ENCODE measurements at places on chromosomes 12 and 14. TPM values are rescaled to one million over a fixed set of nuclear protein-coding genes. Genes with fewer than 3 reads are reported as not detected.

Gene ARHGAP5
- total RNA-seq = 127 TPM

Gene RERG
- total RNA-seq = not detected

Gene CACNA1C
- 1.5 TPM for total RNA-seq

Gene GLIPR1L1
- not detected for total RNA-seq

Gene EXOC3L4
- total RNA-seq = not detected

Gene TMPRSS12
- total RNA-seq = not detected

Gene GDF3
- total RNA-seq = not detected

Gene FKBP4
- 63.2 TPM for total RNA-seq

GRCh38 chr14:20982646-20983369 lies 7.0 kb upstream of the METTL17 start:
- H3K36me3 ChIP-seq = no peaks in the 10 kb centered on the region
- H3K27ac ChIP-seq = no peak overlapping the region
- no peak overlapping the region for H3K4me3 ChIP-seq
- H3K27me3 ChIP-seq = no peaks in the 10 kb centered on the region
- peaks cover 12% of the 10 kb centered on the region for H3K4me1 ChIP-seq

- H3K4me1 ChIP-seq = peaks cover 21% of the 10 kb centered on the region
- H3K36me3 ChIP-seq = no peaks in the 10 kb centered on the region
- peak; percentile 94 for DNase-seq
- no peaks in the 10 kb centered on the region for H3K27me3 ChIP-seq
These were observed 149.7 kb upstream of the ARHGAP5 start for GRCh38 chr14:31927348-31927832.

GRCh38 chr12:263574-263973 lies 938 bp upstream of the SLC6A13 start:
- no peak overlapping the region for H3K27ac ChIP-seq
- peaks cover 12% of the 10 kb centered on the region for H3K4me1 ChIP-seq
- peak; percentile 42 for DNase-seq
- H3K4me3 ChIP-seq = no peak overlapping the region
- H3K36me3 ChIP-seq = no peaks in the 10 kb centered on the region

GRCh38 chr14:38404100-38404541 lies 148.2 kb upstream of the CLEC14A start:
- no peaks in the 10 kb centered on the region for H3K27me3 ChIP-seq
- peak overlapping the region; percentile 6 for H3K4me3 ChIP-seq
- peak overlapping the region; percentile 72 for H3K27ac ChIP-seq
- peak; percentile 88 for DNase-seq

GRCh38 chr14:91284791-91285548 lies 40.5 kb upstream of the GPR68 start:
- DNase-seq = no peak
- H3K36me3 ChIP-seq = no peaks in the 10 kb centered on the region
- H3K4me1 ChIP-seq = peaks cover 9% of the 10 kb centered on the region

DNA sequence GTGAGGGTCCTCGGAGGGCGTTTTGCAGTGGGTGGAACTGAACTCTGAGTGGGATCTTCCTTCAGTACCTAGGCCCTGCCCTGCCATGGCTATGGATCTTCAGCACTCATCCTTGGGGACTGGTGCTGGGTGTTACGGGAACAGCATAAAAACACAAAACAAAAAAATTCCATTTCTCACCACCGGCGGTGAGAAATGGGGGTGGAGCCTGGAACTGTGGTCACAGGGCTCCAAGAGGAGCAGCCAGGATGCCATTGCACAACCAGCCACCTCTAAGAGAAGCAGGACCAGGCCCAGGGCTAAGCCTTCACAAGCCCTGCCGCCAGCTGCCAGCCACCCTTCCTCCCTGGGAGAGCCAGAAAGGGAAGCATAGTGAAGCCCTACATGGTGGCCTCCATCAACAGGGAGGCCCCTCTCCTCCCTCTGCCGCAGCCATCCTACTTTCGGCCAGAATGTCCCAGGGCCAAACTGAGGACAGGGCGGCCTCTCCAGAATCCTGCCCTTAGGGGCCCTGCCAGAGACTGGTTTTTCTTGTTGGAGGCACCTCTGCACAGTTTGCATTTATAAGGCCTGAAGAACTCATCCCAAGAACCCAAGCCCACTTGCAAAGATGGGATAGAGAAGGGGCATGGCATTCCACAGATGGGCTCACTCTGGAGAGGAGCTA lies 76.5 kb downstream of the VCPKMT start:
- H3K36me3 ChIP-seq = no peaks in the 10 kb centered on the region
- H3K4me3 ChIP-seq = no peak overlapping the region
- H3K27me3 ChIP-seq = no peaks in the 10 kb centered on the region
- DNase-seq = peak; percentile 57
- H3K4me1 ChIP-seq = peaks cover 43% of the 10 kb centered on the region

- DNase-seq = no peak
- H3K27me3 ChIP-seq = no peaks in the 10 kb centered on the region
- no peak overlapping the region for H3K4me3 ChIP-seq
- no peaks in the 10 kb centered on the region for H3K4me1 ChIP-seq
- H3K36me3 ChIP-seq = no peaks in the 10 kb centered on the region
- no peak overlapping the region for H3K27ac ChIP-seq
These were observed 62.1 kb upstream of the PLEKHG7 start for GRCh38 chr12:92640691-92641090.

GRCh38 chr12:50612882-50613281 lies 108.1 kb downstream of the DIP2B start:
- no peak overlapping the region for H3K27ac ChIP-seq
- H3K36me3 ChIP-seq = no peaks in the 10 kb centered on the region
- no peaks in the 10 kb centered on the region for H3K27me3 ChIP-seq
- DNase-seq = no peak
- H3K4me3 ChIP-seq = no peak overlapping the region

- H3K27me3 ChIP-seq = no peaks in the 10 kb centered on the region
- no peak for DNase-seq
- no peak overlapping the region for H3K27ac ChIP-seq
- peaks cover 19% of the 10 kb centered on the region for H3K36me3 ChIP-seq
These were observed 38.8 kb downstream of the FBXO21 start for GRCh38 chr12:117151403-117152031.

GRCh38 chr12:46005151-46005797 lies 14.9 kb upstream of the SCAF11 start:
- no peaks in the 10 kb centered on the region for H3K27me3 ChIP-seq
- no peak for DNase-seq
- H3K27ac ChIP-seq = no peak overlapping the region
- no peaks in the 10 kb centered on the region for H3K4me1 ChIP-seq
- no peak overlapping the region for H3K4me3 ChIP-seq
- H3K36me3 ChIP-seq = no peaks in the 10 kb centered on the region

DNA sequence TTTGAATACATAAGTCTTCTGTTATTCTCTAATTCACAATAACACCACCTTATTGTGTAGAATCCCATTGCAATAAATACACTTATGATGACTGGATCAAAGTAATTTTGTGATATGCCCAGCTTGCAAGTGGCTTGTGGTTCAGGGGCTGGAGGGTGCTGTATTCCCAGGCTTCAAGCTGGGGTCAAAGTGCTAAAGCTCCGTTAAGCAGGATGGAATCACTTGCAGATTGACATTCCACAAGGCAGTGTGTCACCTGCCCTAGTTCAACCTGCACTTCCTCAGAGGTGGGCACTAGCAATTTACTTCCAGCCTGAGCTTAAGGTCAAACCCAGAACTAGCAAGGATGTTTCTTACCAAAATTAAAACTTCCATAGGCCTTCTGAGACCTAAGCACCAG lies 166.6 kb downstream of the SSPN start:
- H3K36me3 ChIP-seq = no peaks in the 10 kb centered on the region
- H3K27ac ChIP-seq = no peak overlapping the region
- H3K4me1 ChIP-seq = no peaks in the 10 kb centered on the region
- H3K4me3 ChIP-seq = no peak overlapping the region
- no peaks in the 10 kb centered on the region for H3K27me3 ChIP-seq

DNA sequence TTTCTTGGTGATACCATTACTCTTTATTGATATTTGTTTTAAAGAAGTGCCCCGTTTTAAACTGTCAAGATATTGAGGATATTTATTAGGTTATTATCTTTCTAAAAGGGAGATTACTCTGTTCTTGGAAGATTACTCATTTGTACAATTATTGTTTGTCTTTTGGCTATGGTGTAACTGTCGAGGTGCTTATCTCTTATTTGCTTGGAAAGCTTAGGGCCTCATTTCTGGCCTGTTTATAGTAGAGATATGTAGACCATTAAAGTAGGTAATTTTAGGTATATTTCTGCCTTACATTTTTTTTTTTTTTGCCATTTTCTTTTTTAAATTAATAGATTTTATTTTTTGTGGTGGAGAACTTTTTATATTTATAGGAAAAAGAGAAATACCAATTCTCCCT lies 74.2 kb downstream of the KTN1 start:
- no peaks in the 10 kb centered on the region for H3K4me1 ChIP-seq
- H3K4me3 ChIP-seq = no peak overlapping the region
- H3K27me3 ChIP-seq = no peaks in the 10 kb centered on the region

DNA sequence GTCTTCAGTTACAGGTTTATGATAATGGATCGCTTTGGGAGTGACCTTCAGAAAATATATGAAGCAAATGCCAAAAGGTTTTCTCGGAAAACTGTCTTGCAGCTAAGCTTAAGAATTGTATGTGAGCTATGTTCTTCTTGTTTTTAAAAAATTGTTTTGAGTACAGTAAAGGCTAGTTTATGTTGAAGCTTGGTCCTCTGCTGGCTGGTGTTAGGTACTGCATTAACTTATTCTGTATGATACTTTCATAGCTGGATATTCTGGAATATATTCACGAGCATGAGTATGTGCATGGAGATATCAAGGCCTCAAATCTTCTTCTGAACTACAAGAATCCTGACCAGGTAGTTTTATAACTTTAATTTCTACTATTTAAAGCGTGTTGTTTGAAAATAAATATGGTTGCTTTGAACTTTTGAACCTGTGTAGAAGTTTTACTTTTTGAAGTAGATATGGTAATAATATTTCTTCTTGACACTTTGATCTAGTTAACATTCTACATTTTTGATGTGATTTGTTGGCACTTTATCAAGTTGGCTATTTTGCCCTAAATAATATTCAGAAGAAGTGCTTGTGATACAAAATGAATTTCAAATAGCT lies 55.7 kb downstream of the VRK1 start:
- no peak overlapping the region for H3K27ac ChIP-seq
- H3K27me3 ChIP-seq = no peaks in the 10 kb centered on the region
- no peak overlapping the region for H3K4me3 ChIP-seq

GRCh38 chr12:27627123-27627852 lies 69.0 kb upstream of the REP15 start:
- peaks cover 54% of the 10 kb centered on the region for H3K4me1 ChIP-seq
- H3K27ac ChIP-seq = peak overlapping the region; percentile 91
- H3K36me3 ChIP-seq = no peaks in the 10 kb centered on the region

DNA sequence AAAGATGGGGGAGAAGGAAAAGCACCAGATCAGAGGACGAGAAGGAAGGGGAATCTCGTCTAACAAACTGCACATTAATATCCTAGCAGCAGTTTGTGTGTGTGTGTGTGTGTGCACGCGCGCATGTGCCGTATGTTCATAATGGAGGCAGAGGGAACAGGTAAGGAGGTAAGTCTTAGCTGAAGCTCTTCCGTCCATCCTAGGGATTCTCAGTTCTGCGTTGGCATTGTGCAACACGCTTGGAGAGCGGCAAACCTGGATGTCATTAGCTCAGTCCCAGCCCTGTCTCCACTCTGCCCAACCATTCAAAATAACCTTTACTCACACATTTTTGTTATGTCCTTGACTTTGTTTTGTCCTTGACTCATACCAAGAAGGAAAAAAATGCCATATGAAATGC lies 1.6 kb upstream of the C1R start:
- peaks cover 5% of the 10 kb centered on the region for H3K4me1 ChIP-seq
- no peak overlapping the region for H3K27ac ChIP-seq
- H3K27me3 ChIP-seq = peaks cover 6% of the 10 kb centered on the region
- H3K36me3 ChIP-seq = no peaks in the 10 kb centered on the region
- DNase-seq = no peak
- no peak overlapping the region for H3K4me3 ChIP-seq

GRCh38 chr14:104109731-104110361 lies 24.3 kb downstream of the ASPG start:
- no peaks in the 10 kb centered on the region for H3K36me3 ChIP-seq
- H3K4me1 ChIP-seq = no peaks in the 10 kb centered on the region
- no peak overlapping the region for H3K27ac ChIP-seq
- no peaks in the 10 kb centered on the region for H3K27me3 ChIP-seq
- H3K4me3 ChIP-seq = no peak overlapping the region

DNA sequence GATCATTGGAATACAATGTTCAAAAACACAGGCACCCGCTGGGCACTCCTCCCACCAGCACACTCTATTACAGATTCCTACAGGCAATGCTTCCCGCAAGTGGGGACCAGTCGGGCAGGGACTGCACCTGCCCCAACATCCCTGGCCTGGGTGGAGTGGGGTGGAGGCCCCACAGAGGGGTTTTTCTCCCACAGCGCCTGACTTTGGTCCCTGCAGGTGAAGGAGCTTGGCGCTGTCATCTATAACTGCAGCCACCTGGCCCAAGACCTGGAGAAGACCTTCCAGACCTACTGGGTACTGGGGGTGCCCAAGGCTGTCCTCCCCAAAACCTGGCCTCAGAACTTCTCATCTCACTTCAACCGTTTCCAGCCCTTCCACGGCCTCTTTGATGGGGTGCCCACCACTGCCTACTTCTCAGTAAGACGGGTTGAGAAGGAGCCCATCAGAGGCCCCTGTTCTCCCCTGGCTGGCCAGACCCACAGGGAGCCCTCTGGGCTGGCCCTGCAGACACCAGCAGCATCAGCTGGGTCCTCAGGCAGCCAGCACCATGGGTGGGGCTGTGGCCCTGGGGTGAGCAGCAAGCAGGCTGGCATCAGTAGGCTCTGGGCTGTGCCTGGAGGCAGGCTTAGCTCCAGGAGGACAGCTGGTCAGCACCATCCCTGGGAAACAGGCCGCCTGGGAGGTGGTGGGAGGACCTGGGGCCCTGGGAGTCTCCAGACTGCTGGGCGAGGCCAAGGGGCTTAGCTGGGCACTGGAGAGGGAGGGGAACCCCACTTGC lies 6.0 kb downstream of the PLD4 start:
- DNase-seq = no peak
- H3K4me3 ChIP-seq = no peak overlapping the region
- H3K36me3 ChIP-seq = no peaks in the 10 kb centered on the region
- no peak overlapping the region for H3K27ac ChIP-seq
- peaks cover 14% of the 10 kb centered on the region for H3K4me1 ChIP-seq
